ENCODE measurements at places on chromosomes 6 and 20.

GRCh38 chr20:43911066-43911465, 3.6 kb upstream of the TOX2 start:
- DNase-seq: no peak

GRCh38 chr20:1881240-1881835, 13.9 kb upstream of the SIRPA start:
- no peak for DNase-seq

- no peak for DNase-seq
These were observed 158.4 kb downstream of the GPX5 start for GRCh38 chr6:28683945-28684538.

DNA sequence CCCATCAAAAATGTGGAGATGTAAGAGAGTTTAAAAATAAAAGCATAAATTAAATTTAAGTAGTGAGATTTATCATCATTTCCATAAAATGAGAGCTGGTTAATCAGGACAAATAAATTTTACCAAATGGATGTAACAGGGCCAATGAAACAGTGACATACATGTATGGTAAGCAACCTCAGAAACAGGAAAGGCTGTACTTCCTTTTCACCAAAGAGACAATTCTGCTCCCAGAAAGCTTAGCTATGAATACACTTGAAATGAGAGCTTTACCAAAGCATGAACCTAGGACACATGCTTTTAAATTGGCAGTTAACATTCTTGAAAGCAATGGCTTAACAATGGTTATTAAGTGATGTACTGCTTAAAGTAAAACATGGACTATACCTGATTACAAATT, 12.1 kb upstream of the UBE2J1 start:
- DNase-seq: no peak

- DNase-seq: no peak
These were observed 290.0 kb downstream of the PTPRK start for GRCh38 chr6:128230267-128230989.

GRCh38 chr6:76881414-76881813, 581.9 kb downstream of the HTR1B start:
- no peak for DNase-seq

DNA sequence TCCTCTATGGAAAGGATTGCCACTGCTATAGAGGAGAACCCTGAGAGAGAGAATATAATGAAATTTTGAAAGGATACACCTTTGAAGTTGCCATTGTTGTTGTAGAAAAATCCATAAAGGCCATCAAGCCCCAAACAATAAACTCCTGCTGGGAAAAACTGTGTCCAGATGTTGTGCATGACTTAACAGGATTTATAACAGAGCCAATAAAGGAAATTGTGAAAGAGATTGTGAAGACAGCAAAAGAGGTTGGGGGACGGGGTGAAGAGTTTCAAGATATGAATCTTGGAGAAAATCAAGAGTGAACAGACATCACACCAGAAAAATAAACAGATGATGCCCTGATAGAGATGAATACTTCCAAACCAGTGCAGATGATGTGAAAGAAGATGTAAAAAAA, 396.4 kb downstream of the BCKDHB start:
- no peak for DNase-seq

- no peak for DNase-seq
These were observed 112.4 kb downstream of the BTBD9 start for GRCh38 chr6:38527371-38527770.

DNA sequence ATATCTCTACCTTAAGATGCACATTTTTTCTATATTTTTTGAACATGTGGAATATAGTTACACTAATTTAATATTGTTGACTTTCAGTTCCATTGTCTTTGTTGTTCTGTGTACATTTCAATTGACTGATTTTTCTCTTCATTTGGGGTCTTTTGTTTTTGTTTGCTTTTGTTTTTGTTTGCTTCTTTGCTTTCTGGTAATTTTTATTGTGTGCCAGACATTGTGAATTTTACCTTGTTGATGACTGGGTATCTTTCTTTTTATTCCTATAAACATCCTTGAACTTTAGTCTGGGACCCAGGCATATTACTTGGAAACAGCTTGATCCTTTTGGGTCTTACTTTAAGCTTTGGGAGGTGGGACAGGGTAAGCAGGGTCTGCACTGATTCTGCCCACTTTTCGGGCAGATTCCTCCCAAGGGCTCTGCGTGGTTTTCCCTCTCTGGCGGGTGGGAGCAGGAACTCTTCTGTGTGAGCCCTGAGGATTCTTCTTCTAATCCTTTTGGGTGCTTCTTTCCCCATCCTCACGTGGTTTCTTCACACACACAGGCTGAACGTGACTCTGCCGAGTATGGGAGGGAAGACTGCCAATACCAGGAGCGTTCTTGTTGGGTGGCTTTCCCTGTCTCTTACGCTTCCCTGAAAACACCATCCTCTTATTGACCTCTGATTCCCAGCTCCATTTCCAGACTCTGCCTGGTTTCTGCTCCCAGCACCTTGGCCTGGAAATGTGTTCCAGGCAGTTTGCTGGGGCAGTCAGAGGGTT, 200.5 kb downstream of the ARID1B start:
- no peak for DNase-seq

DNA sequence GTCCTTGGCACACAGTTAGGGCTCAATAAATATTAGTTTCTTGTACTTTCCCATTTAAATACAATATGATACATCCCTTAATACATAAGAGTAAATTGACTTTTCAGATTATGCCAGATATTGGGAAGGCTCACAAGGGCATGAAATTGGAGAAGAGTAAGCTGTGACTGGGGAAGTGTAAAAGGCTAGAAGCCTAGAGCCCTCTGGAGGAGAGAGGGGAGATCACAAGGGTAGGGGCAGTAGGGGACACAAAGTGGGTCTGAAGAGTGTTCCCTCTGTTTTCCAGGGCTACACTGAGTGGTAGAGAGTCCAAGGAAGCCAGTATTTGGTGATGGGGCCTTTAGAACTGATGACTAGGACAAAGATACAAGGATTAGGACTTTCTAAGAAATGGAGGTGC, 562.9 kb upstream of the CHD6 start:
- DNase-seq: no peak

GRCh38 chr6:112038268-112038667, 15.6 kb upstream of the CCN6 start:
- DNase-seq: no peak

GRCh38 chr20:609371-609964, 641 bp downstream of the TCF15 start:
- no peak for DNase-seq

- DNase-seq: no peak
These were observed 74.2 kb upstream of the RNF217 start for GRCh38 chr6:124887872-124888580.

GRCh38 chr6:35445691-35446090, 6.4 kb upstream of the FANCE start:
- no peak for DNase-seq

DNA sequence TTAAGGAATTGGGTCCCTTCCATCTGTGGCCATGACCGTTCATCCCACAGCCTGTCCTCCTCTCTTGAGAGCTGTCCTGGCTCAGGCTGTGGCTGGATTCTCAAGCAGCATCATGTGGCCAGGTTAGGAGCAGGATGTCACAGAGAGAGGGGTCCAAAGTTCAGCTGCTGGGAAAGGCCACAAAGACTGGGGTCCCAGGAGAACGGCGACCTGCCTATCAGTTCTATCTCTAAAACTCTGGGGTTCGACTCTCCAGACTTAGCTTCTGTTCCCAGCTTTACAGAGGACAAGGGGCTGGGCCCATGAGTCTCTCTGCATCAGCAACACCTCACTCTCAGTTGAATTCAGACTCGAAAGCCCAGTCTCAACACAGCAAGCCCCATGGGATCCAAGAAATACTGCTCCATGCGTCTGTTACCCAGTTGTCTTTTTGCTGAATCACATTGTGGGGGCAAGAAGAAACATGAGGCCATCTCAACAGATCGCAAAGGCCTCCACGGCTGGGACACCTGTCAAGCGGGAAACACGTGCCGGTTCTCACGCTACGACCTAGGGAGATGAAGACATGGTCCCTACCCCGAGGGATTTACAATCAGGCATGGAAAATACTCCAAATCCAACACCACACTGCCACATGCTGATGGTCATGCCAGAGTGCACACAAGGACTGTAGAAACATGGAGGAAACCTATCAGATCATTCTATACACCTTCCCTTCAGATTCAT, 95.4 kb downstream of the SLC22A23 start:
- DNase-seq: no peak

- DNase-seq: no peak
These were observed 20.1 kb downstream of the REV3L start for GRCh38 chr6:111462770-111463391.

GRCh38 chr20:47318027-47318585, 38.4 kb downstream of the ZMYND8 start:
- no peak for DNase-seq

DNA sequence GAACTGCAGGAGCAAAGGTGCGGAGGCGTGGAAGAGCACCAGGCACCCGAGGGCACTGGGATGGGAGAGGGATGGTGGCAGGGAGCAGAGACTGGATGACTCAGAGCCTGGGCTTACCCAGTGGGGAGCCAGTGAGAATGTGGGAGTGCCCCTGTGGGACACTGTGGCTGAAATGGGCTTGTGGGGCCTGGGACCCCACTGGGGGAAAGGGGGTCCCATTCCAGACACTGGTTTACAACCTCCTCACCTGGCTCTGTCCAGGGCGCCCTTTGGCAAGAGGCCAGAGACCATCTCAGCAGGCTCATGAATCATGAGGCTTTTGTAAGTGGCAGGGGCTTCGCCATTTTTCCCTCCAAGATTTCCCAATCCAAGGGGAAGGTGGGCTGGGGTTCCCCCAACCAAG, 124.0 kb upstream of the MAFB start:
- no peak for DNase-seq

DNA sequence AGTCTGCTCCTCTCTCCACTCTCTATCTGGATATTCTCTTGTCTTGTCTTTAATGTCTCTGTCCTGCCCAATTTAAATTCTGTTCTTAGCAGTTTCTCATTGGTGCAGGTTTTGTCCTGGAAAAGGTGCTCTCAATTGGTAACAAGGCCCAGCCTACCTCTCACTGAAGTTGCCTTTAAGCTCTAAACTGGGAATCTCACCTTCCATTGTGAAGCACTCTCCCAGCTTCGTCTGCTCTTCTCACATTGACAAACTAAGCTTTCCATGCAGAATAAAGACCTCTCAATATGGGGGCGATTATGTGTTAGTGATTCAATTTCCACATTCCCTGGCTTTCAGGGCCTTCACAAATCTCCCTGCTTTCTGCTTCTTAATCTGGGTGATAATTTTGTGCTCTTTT, 1712.2 kb downstream of the GRIK2 start:
- DNase-seq: no peak

GRCh38 chr20:16613954-16614353, 40.7 kb upstream of the KIF16B start:
- no peak for DNase-seq

DNA sequence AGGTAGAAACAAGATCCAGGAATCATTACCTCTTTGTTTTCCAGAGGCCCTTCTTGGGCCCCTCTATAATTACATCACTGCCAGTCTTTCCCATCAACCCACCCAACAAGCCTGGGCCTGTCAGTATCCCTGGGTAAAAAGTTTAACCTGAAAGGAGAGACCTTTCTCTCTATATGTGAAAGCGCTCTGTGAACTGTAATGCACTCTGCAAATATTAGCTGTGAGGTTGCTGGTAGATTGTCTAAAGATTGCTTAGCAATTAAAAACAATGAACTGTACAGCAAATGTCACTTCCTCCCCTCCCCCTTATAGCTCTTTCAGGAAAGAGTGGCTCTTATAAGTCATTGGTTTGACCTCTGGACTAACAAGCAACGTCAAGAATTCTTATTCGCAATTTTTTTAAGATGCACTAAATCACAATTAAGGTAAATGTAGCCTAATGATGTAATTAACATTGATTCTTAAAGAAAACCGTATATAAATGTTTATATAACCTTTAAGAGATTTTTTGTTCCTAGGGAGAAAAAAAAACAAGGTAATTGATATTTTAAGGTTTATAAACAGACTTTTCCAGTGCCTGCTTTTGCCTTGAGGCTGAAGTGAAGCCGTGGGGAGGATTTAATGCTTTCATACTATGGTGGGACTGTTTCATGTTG, 18.4 kb downstream of the ECT2L start:
- DNase-seq: no peak

- no peak for DNase-seq
These were observed 12.5 kb downstream of the CDC5L start for GRCh38 chr6:44399991-44400390.

- no peak for DNase-seq
These were observed 532.9 kb downstream of the CDH26 start for GRCh38 chr20:60491051-60491581.

- DNase-seq: no peak
These were observed 9.2 kb upstream of the HLA-DOB start for GRCh38 chr6:32825966-32826365.

- peak; percentile 68 for DNase-seq
These were observed at the start of gene LTA for GRCh38 chr6:31572041-31572911. Gene LTA (plus strand): TSS chr6:31572289. CDS start chr6:31572743, 454 bp downstream.

DNA sequence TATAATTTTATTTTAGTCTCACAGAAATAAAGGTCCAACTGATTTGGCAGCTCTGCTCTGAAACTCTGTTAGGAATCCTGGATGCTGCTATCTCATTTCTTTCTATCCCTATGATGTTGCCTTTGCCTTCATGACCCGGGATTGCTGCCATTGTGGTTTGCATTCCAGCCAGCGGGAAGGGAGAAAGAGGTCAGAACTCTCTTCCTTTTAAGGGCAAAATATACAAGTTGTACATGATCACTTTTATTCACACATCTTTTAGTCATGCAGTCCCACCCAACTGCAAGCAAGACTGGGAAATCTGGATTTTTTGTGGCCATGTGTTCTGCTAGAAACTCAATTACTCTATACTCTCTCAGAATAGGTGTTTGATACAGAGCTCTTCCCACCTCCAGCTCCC, 263.1 kb upstream of the ZFP64 start:
- no peak for DNase-seq

GRCh38 chr6:158452191-158452590, 107.7 kb upstream of the TMEM181 start:
- no peak for DNase-seq

- no peak for DNase-seq
These were observed 22.4 kb upstream of the FKBP1C start for GRCh38 chr6:63188828-63189227.

DNA sequence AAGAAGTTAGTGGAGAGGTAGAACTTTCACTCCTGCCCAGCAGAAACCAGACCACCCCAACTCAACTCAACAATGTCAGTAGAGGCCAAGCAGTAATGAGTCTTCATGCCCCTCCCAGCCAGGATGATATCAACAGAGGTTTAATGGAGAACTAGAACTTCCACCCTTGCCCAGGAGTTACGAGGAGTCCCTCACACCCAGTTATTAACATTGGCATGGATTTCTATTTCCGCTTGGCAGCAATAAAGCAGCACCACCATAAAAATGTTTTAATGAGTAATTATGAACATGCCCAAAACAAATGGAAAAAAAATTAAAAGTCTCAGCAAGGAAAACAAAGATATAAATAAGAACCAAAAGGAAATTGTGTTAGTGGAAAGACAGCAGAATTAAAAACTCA, 40.7 kb upstream of the ID4 start:
- DNase-seq: no peak

Data from GM12864 (cell line).